ENCODE measurements at places on chromosomes 5 and 9. TPM values are rescaled to one million over a fixed set of nuclear protein-coding genes. Genes with fewer than 3 reads are reported as not detected.

DNA sequence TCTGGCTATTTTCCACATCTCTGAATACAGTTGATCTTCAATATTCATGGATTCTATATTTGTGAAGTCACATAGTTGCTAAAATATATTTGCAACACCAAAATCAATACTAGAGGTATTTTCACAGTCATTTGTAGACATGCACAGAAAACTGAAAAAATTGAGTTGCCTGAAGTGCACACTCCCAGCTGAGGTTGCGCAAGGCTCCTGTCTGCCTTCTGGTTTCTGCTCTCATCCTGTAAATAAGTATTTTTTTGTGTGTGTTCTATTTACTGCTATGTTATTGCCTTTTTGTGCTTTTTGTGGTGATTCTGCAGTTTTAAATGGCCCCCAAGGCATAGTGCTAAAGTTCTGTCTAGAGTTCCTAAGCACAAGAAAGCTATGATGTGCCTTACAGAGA is 371.1 kb upstream of the GRAMD2B start:
- DNase-seq = no peak

DNA sequence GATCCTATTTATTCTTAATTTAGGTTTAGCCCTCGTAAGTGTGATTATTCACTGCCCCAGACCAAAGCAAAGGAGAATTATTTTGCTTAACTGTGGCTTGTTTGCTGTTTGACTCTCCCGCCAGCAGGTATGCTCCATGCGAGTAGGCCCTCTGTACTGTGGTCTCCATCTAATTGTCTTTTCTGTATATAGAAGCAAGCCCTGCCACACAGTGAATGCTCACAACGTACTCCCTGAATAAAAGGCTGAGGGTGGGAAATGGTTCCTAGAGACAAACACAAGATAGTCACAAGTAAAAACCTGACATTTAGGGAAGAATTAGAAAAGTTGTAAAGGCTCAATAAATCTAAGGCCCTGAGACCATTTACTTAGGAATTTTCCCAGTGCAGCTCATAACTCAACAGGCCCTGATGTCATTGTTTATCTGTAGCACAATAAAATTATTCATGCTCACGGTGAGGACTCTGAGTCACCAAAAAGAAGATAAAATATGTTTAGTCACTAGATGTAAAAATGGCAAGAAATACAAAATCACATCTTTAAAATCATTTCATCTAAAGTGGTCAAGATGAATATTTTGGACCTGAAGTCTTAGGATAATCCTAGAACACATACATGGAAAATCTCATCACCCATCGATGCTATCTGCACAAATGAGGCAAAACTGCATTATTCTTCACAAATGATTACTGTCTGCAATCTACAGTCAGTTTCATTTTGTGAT is 473.2 kb downstream of the ENC1 start:
- DNase-seq = no peak

DNA sequence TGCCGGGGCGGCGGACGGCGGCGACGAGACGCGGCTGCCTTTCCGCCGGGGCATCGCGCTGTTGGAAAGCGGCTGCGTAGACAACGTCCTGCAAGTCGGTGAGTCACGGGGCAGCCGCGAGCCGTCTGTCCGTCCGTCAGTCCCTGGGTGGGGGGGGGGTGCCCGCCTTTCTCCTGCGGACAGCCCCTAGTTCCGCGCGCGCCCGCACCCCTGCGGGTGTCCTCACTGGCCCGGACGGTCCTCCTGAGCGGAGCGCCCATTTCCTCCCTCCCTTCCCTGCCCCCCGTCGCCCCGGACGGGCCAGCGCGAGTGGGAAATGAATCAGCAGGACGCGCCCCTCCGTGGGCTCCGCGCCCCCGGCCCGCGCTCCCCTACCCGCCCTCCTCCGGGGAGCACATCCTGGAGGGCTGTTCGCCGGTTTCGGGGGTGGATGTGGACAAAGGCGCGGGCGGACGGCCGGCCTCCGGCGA is 828 bp downstream of the ZSWIM6 start:
- DNase-seq = peak; percentile 77

NIM1K gene
- 0.34 TPM for total RNA-seq

PTPA gene
- total RNA-seq = 131 TPM

IRX4 gene
- 0.18 TPM for total RNA-seq

Data from left cardiac atrium (tissue), 4 donors.